Nephron progenitor cell (in vitro differentiated cells): ENCODE measurements at places on chromosomes 4 and X.

GRCh38 chr4:182400081-182400480 is 156.9 kb downstream of the TENM3 start:
- no peak for DNase-seq

- no peak for DNase-seq
Measured at GRCh38 chrX:24981030-24981429, 34.7 kb downstream of the ARX start.

- DNase-seq = no peak
Measured at GRCh38 chrX:39805022-39805421, 292.7 kb downstream of the BCOR start.

DNA sequence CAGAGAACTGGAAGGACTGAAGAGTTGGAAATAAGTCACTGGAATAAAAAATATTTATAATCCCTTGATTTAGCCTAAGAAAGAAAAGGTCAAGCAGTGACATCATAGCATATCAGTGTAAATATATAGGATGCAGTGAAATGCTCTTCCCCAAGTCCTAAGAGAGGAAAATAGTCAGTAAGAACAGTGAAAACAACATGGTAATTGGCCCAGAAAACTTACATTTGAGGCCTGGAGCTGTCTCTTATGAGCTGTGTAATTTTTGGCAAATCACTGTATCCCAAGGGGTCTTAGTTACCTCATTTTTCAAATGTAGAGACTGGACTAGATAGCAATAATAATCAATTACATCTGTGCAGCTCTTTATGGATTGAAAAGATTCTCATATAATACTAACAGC is 255.7 kb upstream of the AR start:
- no peak for DNase-seq

- DNase-seq = no peak
Measured at GRCh38 chr4:101366331-101366730, 19.0 kb upstream of the PPP3CA start.

- DNase-seq = no peak
Measured at GRCh38 chrX:40041915-40042314, 55.8 kb downstream of the BCOR start.

- no peak for DNase-seq
Measured at GRCh38 chrX:107448625-107448997, 841 bp upstream of the FRMPD3 start.

DNA sequence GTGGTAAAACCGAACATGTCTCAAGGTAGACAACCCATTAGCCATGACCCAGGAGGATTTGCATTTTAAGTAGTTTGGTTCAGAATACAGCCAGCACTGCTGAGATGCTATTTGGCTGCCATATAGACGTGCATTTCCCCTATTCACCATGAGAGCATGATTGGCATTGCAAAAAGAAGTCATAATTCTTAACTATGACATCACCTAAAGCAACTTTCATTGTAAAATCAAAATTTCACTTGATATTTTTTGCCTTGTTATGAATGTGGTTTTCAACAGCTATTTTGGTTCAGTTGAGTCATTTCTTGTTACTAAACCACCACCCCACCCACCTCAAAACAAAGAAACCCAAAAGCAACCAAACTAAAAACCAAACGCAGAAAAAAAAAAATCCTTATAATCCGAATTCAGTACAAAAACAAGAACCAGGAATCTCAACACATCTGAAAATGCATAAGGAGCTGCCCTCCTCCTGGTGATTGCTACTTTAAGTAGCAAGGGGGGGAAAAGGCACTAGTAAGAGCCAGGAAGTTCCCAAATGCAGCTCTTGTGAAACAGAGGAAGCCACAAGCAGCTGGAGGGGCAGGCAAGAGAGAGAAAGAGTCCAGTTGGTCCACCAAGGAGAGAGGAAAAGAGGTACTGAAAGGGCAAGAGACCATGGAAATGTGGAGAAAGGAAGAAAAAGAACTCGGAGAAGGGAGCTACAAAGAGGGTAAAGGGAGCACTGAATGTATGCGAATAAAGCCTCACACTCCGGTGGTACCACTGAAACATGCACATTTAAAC is 3.1 kb downstream of the SLITRK4 start:
- DNase-seq = no peak

- no peak for DNase-seq
Measured at GRCh38 chrX:106286053-106286650, 118.0 kb downstream of the PWWP3B start.

DNA sequence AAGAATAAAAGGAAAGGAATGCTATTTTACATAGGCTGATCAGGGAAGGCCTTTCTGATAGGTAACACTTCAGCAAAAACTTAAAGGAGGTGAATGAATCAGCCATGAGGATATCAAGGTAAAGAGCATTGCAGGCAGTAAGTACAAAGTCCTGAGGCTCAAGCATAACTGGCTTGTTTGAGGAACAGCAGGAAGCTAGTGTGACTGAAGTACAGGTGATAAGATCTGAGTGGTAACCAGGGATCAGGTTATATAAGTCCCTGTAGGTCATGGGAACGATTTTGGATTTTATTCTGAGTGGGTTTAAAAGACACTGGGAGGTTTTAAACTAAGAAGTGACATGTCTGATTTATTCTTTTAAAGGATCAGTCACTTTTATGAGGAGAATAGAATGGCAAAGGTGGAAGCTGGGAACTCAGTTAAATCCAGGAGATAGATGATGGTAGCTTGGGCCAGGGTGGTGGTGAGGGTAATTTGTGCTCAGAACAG is 47.1 kb upstream of the THOC2 start:
- DNase-seq = no peak

DNA sequence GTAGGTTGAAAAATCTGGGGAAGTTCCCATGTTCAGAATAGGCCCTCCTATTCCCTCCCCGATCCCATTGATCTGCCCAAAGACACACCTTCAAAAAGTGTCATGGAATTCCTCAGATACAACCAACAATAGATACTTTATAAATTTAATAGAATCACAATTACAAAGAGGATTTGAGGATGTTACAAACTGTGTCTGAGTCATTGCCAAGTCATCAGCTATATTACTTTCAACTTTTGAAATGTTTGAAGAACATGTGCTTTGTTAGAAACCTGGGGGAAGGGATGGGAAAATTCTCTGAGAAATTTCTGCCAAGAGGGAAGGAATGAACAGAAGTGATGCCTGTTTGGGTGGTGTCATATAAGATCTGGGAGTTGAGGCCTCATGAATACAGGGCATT is 46.7 kb downstream of the KCNIP4 start:
- DNase-seq = no peak

DNA sequence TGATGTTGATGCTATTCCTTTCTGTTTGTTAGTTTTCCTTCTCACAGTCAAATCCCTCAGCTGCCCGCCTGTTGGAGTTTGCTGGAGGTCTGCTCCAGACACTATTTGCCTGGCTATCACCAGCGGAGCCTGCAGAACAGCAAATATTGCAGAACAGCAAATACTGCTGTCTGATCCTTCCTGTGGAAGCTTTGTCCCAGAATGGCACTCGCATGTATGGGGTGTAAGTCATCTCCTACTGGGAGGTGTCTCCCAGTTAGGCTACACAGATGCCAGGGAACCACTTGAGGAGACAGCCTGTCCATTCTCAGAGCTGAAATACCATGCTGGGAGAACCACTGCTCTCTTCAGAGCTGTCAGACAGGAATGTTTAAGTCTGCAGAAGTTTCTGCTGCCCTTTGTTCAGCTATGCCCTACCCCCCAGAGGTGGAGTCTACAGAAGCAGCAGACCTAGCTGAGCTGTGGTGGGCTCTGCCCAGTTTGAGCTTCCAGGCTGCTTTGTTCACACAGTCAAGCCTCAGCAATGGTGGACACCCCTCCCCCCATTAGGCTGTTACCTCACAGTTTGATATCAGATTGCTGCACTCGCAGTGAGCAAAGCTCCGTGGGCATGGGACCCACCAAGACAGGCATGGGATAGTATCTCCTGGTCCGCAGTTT is 74.9 kb downstream of the SPIN3 start:
- no peak for DNase-seq

- no peak for DNase-seq
Measured at GRCh38 chr4:66160606-66161005, 490.3 kb upstream of the EPHA5 start.

DNA sequence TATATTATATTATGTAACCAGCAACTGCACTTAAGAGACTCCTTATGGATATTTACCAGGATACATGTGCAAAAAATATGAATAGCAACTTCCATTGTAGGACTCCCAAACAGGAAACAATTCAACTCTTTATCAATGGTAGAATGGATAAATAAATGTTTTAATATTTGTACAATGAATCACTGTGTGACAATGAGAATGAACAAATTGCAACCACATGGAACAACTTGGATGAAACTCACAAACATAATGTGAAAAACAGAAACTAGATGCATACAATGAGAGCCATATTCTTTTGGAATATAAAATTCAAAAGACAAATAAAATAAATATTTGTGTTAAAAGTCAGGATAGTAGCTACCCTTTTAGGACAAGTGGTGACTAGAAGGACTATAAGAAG is 1015.7 kb downstream of the TECRL start:
- no peak for DNase-seq

- no peak for DNase-seq
Measured at GRCh38 chr4:7328913-7329638, 105.7 kb downstream of the PSAPL1 start.

- DNase-seq = no peak
Measured at GRCh38 chrX:21167494-21167893, 206.7 kb upstream of the CNKSR2 start.

GRCh38 chr4:5722328-5722727 is 11.3 kb downstream of the EVC start:
- DNase-seq = no peak

- DNase-seq = no peak
Measured at GRCh38 chr4:139734201-139734874, 68.7 kb downstream of the MGST2 start.

DNA sequence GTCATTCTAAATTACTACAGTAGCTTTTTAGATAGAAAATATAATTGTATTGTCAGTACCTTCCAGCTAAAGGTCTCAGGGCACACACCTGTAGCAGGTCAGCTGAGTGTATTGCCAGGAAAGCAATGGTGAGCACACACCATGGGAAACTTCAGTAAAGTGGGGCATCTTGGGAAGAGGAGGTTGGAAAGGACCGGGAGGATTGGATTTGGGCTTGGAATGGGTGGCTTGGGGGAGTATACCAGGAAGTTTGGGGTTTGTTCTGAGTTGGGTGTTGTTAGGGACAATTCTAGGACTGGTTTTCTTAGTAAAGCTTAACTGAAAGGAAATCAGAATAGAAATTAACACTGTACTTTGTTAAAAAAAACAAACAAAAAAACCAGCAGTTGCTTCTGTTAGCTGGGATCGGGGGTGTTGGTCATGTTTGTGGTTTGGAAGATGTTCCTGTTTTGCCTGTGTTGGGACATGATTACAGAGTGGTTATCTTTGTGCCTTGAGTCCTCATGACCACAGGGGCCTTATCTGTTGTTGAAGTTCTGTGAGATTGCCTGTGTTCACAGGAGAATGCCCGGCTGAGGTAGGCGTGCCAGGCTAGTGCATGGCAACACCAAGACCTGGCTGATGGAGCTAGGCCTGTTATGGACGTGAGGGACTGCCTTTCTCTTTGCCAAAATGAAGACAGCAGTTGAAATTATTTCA is 35.1 kb downstream of the PRIMPOL start:
- DNase-seq = no peak

DNA sequence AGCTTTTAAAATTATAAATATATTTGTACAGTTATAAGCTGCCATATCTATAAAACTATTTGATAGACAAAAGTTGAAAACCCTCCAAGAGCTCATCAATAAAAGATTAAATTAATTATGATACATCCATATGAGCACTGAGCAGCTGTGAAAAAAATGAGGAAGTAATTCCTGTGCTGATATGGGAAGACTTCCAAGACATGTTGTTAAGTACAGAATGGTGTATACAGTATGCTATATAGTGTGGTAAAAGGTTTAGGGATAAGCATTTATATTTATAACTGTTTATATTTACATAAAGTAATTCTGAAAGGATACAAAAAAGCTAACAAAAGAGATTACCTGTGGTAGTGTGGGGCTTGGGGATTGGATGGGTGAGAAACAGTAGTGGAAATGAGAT is 92.8 kb upstream of the BMP2K start:
- DNase-seq = no peak

GRCh38 chr4:78734441-78735162 is 41.5 kb upstream of the BMP2K start:
- no peak for DNase-seq

DNA sequence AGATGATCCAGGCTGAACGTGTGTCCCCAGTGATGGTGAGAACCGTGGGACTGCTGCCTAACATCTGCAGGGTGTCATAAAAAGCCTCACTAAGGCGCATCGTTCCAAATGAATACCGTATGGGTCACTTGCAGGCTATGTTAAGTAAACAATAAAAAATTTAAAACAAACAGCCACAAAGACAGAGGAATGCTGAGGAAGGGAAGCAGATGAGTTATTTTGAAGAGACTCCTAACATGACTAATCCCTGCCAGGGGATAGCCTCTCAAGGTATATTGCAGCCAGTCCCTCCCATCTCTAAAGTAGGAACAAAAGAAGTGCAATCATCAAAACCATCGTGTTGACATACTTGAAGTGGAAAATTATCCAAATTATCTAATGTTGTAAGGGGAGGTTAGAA is 83.8 kb downstream of the UNC5C start:
- no peak for DNase-seq

- DNase-seq = no peak
Measured at GRCh38 chrX:39212456-39212855, 411.2 kb downstream of the MID1IP1 start.

DNA sequence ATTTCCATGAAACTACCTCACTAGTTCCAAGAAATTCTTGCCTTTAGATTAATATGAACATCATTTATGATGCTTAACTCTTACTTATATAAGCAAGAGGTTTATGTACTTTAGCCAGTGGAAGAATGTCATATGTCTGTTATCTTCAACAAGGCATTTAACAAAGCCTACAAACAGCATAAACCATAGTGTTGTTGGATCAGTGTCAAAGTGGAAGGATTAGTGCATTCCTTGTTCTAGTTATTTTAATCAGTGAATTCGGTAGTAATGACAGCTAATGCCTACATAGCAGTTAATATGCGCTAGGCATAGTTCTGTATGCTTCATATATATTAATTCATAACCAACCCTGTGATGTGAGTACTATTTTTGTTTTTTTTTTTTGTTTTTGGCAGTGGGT is 3.1 kb downstream of the PI4K2B start:
- no peak for DNase-seq
